ENCODE measurements at places on chromosomes 1 and 21.

DNA sequence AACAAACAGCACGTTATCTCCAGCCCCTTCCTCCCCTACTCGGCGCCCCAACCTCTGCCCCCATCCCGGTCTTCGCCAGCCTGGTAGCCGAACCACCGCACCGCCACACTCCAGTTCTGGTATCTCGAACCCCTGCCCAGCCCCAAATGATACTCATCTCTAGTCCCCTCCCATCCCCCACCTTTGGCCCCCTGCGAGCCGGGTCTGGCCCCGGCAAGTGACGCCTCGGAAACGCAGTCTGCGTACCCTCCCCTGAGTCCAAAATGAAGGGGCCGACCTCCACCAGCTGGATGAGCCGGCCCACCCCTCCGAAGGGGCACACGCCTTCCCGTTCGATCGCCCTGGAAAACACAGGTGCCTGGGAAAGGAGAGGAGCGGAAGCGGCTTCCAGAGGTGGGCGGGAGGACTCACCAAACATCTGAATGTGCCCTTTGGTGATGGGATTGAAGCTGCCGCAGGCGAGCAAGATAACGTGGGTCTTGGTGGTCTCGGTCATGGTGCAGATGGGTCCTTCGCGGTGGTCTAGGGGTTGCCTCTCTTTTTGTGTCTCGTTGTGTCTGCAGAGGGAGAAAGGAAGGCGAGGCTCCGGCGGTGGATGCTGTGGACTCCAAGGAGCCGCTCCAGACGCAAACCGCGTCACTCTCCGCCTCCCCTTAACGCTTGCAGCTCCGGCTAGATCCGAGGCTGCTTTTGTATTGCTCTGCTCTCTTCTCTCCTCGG is at the start of gene NMNAT2:
Gene NMNAT2, minus strand, starts transcription at position 609 of the 720 bp plus-strand sequence. Its CDS starts 113 bp downstream, at position 496.
- no peak for DNase-seq

DNA sequence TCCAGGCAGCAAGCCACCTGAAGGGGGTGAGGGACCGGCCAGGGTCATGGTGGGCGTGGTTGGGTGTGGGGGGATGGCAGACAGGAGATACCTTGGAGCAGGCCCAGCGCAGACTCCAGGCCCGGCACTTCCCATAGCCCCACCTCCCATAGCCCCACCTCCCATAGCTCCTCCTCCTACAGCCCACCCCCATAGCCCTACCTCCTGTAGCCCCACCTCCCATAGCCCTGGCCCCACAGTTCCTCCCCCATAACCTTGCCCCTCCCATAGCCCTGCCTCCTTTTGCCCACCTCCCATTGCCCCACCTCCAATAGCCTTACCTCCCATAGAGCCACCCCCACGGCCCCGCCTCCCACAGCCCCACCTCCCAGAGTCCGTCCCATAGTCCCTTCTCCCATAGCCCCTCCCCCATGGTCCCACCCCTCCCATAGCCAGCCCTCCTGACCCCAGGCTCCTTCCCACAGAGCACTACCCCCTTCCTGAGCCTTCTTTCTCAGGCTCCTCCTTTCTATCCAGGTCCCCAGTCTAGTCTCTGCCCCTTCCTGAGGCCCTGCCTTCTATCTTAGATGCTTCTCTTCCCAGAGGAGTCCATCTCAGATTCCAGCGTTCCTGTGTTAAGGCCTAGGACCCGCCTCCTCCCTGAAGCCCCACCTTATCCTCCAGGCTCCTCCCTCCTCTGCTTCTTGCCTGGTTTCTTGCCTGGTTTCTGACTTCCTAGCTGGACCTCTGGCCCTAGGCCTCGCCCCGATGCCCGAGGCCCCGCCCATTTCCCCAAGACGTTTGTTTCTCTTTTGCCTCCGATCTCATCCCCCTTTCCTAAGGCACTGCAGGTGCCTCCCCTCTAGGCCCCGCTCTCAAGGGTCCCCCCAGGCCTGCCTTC is 46.8 kb downstream of the PTPRU start:
- DNase-seq: peak; percentile 67

DNA sequence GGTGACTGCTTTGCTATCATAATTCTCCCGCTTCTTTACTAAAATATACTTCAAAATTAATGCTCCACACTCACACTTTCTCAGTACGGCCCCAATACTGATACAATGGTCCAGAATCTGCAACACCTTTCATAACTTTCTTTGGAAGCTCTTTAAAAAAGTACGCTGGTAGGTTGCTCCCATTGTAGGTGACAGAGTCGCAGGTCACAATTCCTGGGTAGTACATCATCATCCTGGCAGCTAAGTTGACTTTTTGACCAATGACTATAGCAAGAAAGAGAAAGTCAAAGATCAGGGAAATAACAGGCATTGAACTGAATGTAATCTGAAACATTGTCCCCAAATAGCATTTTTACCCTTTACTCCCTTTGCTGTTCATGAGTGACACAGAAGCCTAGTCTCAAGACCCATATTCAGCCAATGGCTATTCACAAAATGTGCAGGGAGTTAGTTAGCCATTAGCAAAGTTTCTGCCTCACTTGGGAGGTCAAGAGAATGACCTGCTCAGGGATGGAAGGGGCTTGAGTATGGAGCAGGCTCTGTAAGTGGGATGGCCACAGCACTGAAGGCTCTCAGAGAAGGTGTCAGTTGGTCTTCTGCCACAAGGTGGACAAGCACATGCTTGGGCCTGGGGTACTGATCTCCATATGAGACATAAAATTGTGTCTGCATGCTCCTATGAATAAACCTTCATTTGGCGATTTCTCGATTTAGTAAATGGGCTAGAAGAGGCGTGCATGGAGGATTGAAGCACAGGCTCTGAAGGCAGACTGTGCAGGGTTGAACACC is 35.4 kb downstream of the ADCY10 start:
- no peak for DNase-seq

- no peak for DNase-seq
Measured at GRCh38 chr1:228337711-228338520, 68.7 kb downstream of the TRIM11 start.

- no peak for DNase-seq
Measured at GRCh38 chr1:213852107-213852506, 135.7 kb upstream of the PROX1 start.

DNA sequence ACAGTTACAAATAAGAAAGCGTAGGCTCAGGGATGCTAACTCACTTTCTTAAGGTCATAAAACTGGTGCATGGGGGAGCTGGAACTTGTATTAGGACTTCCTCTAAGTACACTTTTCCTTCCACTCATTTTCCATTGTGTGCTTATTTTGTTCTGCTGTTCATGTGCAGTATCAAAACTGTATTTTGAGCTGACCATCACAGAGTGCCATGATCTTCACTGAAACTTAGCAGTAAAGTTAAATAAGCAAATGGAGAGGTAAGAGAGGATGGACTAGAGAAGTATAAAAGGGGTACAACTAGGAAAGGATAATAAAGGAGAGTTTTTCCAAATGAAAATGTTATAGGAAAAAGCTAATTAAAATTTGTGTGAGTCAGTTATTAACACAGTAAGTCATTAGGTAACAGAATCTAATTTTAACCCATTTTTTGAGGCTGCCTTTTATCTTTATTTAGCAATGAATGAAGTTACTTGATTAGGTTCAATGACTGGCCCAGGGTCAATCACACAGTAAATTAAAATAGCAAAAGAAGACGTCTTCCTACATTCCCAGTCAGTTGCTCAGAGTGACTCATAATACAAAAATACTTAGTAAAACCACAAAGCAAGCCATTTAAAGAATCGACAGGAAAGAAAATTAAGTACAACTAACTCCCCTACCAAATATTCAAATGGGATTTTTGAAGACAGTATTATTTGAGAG is 165.8 kb upstream of the C1orf105 start:
- no peak for DNase-seq

DNA sequence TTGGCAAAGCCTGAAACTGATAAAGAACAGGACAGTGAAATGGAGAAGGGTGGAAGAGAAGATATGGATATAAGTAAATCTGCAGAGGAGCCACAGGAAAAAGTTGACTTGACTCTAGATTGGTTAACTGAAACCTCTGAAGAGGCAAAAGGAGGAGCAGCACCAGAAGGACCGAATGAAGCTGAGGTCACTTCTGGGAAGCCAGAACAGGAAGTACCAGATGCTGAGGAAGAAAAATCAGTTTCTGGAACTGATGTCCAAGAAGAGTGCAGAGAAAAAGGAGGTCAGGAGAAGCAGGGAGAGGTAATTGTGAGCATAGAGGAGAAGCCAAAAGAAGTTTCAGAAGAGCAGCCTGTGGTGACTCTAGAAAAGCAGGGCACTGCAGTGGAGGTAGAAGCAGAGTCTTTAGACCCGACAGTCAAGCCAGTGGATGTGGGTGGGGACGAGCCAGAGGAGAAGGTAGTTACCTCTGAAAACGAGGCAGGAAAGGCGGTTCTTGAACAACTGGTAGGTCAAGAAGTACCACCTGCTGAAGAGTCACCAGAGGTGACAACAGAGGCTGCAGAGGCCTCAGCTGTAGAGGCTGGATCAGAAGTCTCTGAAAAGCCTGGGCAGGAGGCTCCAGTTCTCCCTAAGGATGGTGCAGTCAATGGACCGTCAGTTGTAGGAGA is 16.3 kb downstream of the CCDC17 start:
- DNase-seq: no peak

- no peak for DNase-seq
Measured at GRCh38 chr1:178609015-178609414, 96.1 kb downstream of the TEX35 start.

GRCh38 chr1:52636721-52637695 is 4.0 kb downstream of the SHISAL2A start:
- DNase-seq: peak; percentile 67

DNA sequence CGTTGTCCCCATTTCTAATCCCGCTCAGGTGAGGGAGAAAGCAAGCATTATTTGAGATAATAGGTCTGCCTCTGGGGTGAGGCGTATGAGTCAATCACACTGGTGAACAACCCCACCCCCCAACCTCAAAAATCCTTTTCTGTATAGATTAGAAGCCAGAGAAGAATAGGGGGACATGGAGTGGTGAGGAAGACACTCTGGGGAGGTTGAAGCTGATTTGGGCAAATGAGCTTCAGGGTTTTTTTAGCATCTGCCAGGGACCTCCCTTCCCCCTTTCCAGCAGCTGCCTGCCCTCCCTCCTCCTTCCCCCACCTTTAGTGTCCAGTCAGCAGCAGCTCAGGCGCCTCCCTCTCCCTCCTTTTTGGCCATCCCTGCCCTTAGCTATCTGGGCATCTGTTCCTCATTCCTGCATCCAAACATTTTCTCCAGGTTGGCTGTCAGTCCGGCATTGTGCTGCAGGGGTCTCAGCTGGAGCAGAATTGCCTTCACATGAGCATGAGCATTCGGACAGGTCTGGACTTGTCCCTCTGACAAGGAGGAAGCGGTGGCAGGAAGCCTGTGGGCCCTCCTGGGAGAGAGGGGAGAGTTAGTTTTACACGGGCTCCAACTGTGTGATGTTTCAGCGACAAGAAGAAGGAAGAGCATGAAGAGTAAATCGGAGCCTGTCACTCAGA is 30.8 kb upstream of the PTGFRN start:
- peak; percentile 32 for DNase-seq

- DNase-seq: no peak
Measured at GRCh38 chr1:6578624-6579373, 995 bp upstream of the ZBTB48 start.

GRCh38 chr1:198699167-198700015 is 60.6 kb downstream of the PTPRC start:
- no peak for DNase-seq

DNA sequence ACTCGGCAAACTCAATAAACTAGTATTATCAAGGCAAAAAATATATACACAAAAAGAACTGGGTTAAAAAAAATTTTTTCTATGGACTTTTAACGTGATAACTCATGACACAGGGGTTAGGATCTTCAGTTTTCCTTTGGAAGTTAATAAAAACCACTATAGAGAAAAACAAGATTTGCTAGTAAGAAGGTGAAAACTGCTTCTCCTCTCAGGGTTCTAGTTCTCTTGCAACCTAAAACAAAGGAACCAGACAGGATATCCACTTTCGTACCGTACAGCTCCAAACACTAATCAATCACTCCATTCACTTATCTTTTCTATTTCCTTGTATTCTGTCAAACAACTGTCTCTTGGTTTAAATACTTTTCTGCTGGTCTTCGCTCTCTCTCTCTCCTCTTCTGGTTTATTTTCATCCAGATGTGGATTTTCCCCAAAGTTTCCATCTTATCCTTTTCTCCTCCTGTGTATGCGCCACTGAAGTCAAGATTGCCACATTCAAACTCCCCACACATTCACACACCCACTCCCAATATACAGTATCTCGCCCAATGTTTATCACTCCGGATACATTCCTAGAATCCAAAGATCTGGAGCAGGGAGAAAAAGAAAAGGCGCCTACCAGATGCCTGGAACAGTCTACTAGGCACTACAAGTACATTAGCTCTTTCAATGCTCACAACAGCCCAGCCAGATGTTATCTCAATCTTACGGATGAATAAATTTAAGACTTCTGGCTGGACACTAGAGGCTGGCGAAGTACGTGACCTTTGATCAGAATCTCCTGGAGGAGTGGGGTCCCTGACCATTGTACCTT is 775 bp upstream of the PRPF38B start:
- DNase-seq: no peak

- DNase-seq: no peak
Measured at GRCh38 chr1:41152622-41153044, 89.5 kb downstream of the SCMH1 start.

DNA sequence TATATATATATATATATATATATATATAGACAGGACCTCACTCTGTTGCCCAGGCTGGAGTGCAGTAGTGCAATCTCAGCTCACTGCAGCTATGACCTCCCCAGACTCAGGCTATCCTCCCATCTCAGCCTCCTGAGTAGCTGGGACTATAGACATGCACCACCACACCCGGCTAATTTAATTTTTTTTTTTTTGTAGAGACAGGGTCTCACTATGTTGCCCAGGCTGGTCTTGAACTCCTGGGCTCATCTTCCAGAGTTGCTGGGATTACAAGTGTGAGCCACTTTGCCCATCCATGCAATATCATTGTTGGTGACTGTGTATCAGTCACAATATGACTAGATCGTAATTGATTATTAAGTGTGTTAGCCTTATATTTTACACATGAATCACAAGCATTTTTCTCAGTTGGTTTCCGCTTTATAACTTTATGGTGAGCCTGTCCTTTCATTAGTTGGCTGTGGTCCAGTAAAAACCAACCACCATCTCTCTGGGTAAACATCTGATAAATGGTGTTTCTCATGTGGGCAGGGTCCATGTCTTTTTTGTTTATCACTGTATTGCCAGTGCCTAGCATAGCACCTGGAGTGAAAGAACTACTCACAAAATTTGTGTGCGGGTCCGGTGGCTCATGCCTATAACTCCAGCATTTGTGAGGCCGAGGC is 63.6 kb downstream of the MYOM3 start:
- DNase-seq: no peak

DNA sequence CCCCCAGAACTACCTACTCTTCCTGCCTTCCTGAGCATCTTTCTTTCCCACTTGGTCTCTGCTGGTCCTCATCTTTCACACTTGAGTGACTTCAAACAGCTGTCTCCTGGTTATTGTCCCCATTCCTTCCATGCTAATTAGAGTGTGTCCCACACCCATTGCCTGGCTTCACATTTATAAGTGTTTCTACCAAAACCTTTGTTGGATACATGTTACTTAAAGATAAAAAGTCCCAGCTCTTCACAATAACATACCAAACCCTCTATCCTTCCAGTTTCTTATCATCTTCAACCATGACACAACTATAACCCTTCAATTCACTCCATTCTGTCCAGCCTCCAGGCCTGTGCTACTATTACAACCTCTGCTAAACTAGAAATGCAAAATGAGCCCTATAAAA is 41.0 kb downstream of the VCAM1 start:
- DNase-seq: no peak
